ENCODE measurements at places on chromosomes 13 and 19.

DNA sequence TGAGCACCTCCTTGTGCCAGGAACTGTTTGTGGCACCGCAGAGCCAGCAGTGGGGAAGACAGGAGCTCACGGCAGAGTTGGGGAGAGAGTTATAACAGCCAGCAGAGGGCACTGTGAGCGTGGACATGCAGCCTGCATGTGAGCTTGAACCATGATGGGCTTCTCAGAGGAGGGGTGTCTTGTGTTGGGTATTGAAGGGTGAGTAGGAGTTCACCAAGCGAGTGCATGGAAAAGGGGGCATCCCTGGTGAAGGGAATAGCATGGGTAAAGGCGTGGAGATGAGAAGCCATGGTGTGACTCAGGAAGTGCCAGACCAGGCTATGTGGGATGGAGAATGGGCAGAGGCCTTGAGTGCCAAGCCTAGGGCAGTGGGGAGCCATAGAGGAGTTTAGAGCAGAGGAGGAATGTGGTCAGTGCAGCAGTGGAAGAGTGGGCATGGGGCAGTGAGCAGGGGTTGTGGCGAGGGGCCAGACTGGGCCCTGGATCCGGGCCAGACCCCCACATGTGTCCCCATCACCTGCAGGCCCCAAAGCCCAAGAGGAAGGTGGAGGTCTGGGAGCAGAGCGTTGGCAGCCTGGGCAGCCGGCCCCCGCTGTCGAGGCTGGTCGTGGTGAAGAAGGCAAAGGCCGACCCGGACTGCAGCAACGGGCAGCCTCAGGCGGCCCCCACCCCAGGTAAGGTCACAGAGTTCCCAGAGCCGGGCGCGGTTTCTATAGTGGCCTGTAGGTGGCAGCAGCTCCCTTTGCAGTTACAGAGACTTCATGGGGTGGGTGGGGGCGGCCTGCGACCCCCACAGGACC is 11.8 kb upstream of the SHD start:
- no peak for DNase-seq

DNA sequence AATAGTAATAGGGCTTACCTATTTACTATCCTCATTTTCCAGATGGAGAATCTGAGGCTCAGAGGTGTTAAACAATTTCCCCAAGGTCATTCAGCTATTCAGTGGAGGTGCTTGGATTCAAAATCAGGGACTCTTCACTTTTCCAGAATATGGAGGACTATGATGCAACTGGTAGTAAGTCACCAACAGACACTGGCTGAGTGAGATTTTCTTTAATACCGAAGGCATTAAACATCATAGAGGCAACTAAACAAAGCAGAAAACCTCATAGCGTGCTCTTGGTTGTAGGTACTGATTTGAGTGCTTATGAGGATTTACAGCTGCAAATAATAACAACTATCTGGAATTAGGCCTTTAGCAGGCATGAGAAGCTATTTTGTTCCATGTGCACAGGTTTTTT is 134.4 kb downstream of the DLEU7 start:
- no peak for DNase-seq

DNA sequence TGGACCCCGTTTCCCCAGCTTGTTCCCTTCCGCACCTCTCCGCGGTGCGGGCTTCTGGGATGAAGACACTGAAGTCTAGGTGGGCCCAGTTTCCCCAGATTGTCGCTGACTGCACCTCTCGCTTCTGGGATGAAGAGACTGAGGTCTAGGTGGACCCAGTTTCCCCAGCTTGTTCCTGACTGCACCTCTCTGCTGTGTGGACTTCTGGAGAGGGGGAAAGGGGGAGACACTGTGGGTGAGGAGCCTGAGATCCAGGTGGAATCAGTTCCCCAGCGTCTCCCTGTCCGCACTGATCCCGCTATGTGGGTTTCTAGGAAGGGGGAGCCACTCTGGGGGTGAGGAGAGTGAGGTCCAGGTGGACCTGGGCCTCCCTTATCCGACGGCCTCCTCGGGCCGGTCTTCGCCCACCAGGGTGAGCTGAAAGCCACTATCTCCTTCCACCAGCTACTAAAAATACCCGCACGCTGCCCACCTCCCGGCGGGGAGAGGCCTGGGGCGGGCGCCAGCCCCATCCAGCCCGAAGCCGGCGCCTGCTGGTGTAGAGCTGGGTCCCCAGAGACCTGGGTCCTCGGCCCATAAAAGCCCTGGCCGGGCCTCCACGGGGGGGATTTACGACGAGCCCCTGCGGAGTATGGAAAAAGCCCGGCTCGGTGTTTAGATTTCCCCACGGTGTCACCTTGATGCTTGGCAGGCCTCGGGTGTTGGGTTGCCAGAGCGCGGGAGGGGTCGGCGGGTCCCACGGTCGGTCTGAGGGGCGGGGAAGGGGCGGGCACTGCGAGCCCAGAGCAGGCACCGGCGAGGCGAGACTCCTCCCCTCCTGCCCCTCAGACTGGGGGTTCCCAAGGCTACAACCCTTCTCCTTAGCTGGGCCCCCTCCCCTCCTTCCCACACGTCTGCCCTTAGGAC is 10.6 kb downstream of the FUT6 start:
- DNase-seq: no peak

DNA sequence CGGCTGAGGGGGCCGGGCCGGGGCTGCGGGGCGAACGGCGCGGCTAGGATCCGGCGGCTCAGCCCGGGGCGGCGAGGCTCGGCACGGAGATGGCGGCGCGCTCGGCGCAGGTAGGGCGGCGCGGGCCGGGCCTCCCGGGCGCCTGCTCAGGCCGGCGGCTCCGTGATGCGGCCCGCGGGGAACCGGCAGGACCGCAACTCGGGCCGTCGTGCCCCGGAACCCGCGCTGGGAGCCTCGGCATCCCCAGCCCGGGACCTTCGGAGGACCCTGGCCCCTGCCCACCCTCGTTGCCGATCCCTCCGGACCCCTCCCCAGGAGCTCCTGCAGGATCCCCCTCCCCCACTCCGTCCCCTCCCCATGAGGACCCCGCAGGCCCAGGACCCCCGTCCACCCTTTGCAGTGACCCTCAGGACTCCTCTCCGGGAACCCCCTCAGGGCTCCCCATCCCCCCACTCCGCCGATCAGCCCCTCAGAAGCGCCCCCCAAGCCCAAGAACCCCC is 304 bp downstream of the EVI5L start:
- no peak for DNase-seq

- no peak for DNase-seq
Measured at GRCh38 chr13:114004420-114005205, 30.7 kb upstream of the C13orf46 start.

DNA sequence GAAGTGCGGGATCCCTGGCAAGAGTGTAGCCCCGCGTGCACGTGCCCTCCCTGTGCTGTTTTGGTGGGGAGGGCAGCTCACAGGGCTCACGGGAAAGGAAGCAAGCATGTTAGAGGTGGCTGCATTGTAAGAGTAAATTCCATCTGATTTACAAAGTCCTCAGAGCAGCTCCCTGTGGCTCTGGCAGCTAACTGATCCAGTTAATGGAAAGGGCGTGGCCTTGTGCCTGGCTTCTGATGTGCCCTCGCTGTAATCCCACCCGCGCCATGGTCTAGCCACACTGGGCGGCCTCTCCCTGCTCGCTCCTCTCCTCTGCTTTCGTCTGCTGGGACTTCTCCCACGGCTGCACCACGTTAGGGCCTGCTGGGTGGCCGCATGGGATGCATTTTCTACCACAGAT is 258.5 kb downstream of the FGF9 start:
- no peak for DNase-seq

DNA sequence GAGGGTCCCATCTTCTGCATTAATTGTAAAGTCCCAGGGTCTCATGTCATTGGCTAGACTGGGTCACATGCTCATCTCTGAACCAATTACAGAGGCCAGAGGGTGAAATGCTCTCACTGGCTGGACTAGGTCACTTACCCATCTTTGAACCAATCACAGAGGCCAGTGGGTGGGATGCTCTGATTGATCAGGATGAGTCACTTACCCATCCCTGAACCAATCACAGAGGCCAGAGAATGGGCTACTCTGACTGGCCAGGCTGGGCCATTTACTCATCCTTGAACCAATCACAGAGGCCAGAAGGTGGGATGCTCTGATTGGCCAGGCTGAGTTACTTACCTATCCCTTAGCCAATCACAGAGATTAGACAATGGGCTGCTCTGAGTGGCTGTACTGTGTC is 5.3 kb downstream of the MISP start:
- no peak for DNase-seq

GRCh38 chr13:75432811-75433244 is 49.1 kb downstream of the TBC1D4 start:
- no peak for DNase-seq

- no peak for DNase-seq
Measured at GRCh38 chr19:38707512-38708114, 36.7 kb downstream of the CAPN12 start.

- no peak for DNase-seq
Measured at GRCh38 chr19:39401549-39402345, 4.9 kb upstream of the ZFP36 start.

DNA sequence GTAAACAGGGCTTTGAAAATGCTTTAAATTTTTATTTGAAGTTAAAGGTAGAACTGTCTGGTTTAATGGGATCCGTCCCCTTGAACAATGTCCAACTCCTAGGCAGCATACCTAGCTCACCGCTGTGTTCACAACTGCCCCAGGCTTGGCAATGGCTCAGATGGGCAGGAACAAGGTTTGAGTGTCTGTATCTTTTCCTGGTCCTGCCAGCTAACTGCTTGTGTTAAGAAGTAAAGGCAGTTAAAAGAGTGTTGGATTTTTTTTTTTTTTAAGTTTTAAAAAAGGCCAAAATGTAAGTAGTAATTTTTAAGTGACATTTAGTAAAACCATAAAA is 66.7 kb upstream of the FNDC3A start:
- DNase-seq: no peak

DNA sequence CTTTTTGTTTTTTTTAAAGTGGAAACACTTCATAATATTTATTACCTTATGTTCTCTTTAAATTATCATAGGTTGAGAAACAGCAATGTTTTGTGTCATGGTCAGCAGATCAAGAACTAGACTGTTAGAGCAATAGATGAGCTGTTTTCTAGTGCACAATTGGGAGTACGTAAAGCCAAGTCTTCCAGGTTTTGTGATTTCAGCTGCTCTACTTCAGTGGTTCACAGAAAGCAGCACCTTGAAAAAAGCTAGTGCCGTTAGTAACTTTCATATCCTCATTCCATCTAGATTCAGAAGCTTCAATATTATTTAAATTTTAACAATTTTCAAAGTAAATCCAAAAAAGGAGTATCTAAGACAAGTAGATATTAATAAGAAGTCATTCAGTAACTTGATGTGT is 1.9 kb downstream of the GPR18 start:
- DNase-seq: no peak

GRCh38 chr13:51950722-51951121 is 60.5 kb downstream of the ATP7B start:
- no peak for DNase-seq

DNA sequence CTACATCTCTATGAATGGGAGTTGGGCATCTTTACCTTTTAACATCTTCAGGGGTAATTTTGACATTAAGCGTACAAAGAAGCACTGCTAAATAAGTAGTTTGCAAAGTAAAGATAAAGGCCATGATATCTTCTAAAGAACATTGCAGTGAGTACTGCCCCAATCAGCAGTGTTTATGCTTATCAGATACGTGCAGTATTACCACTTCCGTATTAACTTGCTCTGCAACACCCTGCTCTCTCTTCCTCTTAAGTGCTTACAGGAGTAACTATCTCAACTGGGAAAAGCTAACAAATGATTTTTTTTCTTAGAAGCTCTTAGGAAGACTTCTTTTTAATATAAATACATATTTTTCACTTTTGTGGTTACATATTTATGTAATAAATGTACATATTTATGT is 793.7 kb upstream of the SLC10A2 start:
- no peak for DNase-seq

- no peak for DNase-seq
Measured at GRCh38 chr13:94602467-94602866, 810 bp downstream of the GPR180 start.

DNA sequence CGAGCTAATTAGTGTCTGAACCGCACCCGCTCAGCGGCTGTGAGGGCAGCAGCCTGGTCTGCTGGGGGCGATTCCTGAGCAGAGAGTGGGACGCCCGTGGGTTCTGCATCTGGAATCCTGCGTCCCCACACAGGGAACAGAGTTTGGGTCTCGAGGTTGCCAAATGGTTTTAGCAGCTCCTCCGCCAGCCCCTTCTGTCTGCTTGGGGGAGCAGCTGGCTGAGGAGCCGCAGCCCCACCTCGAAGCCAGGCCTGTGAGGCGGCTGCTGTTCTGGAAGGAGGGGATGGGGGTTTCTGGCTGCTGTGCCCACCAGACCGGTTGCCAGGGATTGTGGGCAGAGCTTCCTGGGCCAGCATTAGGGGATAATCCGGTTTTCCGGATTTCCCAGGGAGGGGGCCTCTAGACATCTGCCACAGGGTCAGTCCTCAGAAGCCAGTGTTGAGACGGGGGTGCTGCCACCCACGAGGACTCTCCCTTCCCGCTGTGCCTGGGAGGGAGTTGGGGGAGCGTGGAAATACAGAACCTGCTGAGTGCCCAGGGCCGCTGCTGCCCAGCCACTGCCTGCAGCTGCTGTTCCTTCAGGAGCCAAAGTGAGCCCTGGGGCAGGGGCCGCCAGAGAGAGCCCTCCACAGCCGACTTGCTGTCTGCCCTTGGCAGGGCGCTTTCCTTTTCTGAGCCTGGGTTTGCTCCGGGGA is 2.0 kb downstream of the CDC34 start:
- DNase-seq: no peak

GRCh38 chr13:26881154-26881553 is 120.6 kb upstream of the GPR12 start:
- no peak for DNase-seq

All from cerebellar nuclear complex (tissue), 1 donor.